ENCODE measurements at places on chromosomes 5 and 9. TPM values are rescaled to one million over a fixed set of nuclear protein-coding genes. Genes with fewer than 3 reads are reported as not detected.

- DNase-seq, result no peak
Measured at GRCh38 chr5:165029099-165029870, 1523.9 kb downstream of the MAT2B start.

DNA sequence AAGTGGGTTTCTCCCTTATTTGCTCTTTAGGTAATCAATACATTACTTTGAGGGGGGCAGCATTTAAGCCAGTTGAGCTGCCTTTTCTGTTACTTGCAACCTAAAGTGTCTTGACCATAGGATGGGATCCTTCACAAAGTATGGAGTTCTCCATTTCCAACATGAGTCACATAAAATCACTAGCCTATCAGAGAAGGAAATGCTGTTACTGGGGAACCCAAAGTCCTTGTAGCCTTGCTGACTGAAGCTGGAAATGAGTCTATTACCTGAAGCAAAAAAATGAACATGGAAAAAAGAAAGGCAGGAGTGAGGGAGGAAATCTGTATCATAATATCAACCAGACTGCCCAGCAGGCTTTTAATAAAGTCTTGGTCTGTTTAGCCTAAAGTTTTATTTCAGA lies 42.8 kb upstream of the SLIT3 start:
- DNase-seq, result no peak

DNA sequence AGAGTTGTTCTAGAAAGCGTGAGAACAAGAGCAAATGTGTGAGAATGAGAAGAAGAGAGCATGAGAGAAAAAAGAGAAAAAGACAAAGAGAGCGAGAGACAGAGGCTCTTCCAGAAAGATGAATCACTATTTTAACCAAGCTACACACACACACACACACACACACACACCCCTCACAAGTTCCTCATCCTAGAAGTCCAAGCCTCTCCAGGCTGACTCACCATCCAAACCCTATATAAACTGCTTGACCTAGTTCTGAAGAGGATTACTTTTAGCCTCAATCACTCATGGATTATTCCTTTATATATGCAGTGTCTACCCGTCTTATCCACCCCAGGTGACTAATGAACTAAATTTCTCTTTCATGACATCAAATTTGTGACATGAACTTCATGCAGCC lies 37.6 kb downstream of the C9orf57 start:
- no peak for DNase-seq

DNA sequence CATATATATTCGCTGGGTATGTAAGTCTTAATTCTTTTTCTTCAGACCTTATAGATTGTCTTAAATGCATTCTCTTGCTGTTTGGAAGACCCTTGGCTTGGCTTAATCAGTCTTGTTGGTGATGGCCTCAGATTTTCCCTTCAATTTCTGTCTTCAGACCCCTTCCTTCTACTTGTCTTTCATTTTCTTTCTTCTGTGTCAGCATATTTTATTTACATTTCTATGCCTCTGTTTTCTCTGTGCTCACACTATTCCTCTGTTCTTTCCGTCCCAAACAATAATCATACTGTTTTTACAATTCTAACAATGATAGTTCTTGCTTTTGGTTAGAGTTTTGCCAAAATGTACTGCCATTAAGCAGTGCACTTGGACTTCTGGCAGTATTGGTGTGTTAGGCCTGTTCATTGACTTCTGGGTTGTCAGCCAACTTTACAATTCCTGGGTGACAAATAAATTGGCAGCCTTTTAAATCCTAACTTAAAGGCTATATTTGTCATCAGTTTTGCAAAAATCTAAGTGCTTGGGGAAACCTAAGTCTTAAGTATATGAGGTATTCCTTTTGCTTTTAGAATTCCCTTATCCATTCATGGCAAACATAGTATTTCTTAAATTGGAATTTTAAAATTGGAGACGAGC lies 8.0 kb downstream of the SRFBP1 start:
- no peak for DNase-seq

DNA sequence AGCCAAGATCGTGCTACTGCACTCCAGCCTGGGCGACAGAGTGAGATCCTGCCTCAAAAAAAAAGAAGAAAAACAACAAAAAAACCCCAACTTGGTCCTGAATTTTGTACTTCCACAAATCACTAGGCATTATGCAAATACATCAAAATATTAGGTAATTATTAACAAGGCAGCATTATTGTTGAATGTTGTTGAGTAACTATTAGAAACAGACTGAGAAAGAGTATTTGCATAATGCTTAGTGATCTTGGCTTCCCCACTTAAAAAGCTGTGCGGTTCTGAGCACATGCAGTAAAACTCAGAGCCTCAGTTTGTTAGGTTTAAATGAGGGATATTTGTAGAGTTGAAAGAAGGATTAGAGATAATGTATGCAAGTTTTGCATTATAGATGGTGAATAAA lies 64.2 kb downstream of the SCAMP1 start:
- no peak for DNase-seq

DNA sequence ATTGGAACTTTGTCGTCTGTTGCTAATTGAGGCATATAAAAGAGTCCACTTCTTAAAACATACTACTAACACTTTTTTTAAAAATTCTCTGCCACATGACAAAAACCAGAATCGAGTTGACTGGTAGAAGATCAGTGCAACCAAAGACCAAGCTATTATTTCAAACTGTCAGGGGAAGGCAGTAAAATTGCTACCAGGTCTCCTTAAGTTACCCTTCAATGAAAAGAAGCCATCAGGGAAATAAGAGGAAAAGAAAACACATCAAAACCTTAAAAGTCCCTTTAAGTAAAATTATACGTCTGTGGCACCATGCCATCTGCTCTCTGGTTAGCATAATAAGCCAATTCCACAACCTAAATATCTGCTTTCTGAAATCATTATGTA lies 9.6 kb downstream of the ZNF608 start:
- no peak for DNase-seq

- DNase-seq, result no peak
Measured at GRCh38 chr9:126397056-126397455, 70.4 kb downstream of the MVB12B start.

GRCh38 chr9:114682846-114683245 lies 854 bp upstream of the TEX48 start:
- no peak for DNase-seq

DNA sequence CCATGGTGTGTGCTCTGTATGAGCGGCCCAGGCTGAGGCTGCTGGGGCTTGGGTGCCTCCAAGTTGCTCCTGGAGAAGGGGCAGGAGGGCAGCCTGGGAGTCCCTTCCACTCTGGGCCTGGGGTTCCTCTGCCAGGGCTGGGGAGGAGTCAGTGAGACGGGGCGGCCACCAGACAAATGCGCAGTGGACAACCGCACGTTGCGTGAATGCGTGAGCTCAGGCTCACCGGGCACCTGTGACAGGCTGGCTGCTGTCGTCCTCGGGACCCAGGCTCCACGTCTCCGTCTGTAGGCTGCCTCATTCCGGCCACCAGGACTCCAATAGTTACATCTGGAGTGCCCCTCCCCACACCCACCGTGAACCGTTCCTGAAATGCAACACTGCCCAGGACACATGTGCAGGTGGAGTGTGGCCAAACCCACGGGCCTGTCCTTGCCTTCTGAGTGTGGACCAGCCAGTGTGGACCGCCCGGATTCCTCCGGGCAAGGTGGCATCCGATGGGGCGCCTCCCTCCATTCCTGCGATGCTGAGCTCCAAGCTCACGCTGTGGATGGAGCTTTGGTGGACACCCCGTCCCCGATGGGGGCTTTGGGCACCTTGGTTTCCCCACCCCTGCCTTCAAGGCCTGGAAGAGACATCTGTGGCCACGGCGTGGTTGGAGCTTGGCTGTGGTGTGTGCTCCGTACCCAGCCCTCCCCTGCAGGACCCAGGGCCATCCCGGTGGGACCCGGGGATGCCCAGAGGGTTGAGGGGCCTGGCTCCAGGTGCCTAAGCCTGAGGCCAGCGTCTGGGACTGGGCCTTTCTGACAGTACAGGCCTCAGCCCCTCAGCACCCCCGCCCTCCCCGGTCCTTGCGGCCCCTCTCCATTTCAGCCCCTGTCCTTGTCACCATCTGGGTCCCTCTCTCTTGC lies 34.0 kb upstream of the RXRA start:
- DNase-seq, result no peak

- DNase-seq, result no peak
Measured at GRCh38 chr5:89255845-89256463, 373.0 kb upstream of the MEF2C start.

TMEM215 gene
- total RNA-seq, result not detected

SPINK4 gene
- total RNA-seq, result not detected

SLC22A4 gene
- 3.1 TPM for total RNA-seq

All from ureter (tissue), 1 donor.